COR-L47 (cell line): ENCODE measurements at places on chromosomes 5 and 9.

- peak; percentile 76 for DNase-seq
Measured at GRCh38 chr9:104091708-104092107, 2.4 kb upstream of the SMC2 start.

DNA sequence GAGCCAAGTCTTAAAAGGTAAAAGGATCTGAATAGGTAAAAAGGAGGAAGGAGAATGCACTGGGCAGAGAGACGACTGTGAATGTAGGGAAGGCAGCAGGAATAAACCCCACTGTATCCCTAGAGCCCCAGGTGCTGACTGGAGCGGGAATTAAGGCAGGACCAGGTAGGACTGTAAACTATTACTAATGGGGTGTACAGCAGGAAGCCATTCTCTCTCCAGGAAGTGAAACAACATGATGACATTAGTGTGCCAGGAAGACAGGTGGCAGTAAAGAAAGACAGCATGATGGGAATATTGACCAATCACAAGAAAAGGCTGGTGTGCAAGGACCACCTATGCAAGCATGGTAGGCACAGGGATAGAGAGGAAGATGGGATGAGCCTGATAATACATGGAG, 433.0 kb downstream of the DNAH5 start:
- no peak for DNase-seq

GRCh38 chr9:36192196-36192595, 1.5 kb downstream of the CLTA start:
- no peak for DNase-seq

- DNase-seq, result no peak
Measured at GRCh38 chr5:136655468-136655867, 290.1 kb upstream of the TRPC7 start.

DNA sequence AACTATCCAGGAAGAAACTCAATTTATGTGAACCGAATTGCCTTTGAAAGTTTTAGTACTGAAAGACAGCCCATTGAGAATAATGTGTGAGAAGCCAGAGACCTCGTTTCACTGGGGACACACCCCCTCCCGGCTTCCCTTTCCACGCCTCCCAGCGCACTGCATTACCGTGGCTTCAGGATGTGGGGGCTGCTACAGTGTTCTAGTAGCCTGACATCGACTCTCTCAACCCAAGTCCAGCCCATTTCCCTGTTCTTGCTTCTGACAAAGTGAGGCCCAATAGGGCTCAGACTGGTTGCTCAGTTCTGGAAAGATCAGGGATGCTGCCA, 3.5 kb downstream of the PAX5 start:
- DNase-seq, result no peak

GRCh38 chr5:125143011-125143410, 396.6 kb upstream of the ZNF608 start:
- DNase-seq, result no peak

DNA sequence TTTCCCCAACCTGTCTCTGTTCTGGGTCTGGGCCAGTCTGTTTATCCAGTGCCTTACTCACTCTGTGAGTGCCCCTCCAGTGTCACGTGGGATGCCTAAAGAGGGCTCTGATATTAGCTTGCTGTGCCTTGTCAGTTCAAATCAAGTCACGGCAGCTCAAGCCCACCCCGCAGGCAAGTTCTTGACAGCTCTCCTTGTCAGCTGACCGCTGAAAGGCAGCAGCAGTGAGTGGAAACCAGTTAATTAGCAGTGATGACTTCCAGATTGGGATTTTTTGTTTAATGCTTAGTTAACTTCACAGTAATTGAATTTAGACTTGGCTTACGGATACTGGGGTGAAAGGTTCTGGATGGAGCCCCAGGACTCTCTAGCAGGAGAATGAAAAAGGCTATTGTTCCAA, 210.1 kb downstream of the PSAT1 start:
- DNase-seq, result no peak

GRCh38 chr9:38299856-38300255, 92.6 kb upstream of the ALDH1B1 start:
- no peak for DNase-seq

DNA sequence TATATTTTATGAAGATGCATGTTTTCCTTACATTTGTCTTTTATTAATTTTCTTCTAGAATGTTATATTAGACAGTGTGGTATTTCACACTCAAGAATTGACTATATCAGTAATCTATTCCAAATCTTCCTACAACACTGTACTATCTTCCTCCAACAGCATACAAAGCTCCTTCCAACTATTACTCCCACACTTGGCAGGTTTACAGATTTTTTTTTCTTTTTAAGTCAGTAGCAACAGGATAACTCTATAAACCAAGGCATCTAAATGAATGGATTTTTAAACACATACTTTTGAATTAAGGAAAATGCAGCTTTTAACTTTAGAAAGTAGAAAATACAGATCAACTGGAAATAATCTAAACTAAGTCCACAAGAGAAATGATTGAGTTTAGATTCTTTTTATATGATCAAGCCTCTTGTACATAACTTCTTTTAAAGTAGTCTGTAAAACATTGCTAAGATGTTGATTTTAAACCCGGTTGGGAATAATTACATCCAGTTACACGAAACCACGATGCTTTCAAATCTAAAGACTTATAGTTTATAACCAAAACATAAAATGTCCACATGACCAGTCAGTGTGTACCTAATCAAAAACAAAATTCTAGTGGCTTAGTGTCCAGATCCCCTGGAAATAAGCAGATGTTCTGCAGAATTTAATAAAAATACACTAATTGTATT, 281.6 kb downstream of the ADAMTS6 start:
- DNase-seq, result no peak

- no peak for DNase-seq
Measured at GRCh38 chr9:98811051-98811650, 3.7 kb downstream of the GALNT12 start.

DNA sequence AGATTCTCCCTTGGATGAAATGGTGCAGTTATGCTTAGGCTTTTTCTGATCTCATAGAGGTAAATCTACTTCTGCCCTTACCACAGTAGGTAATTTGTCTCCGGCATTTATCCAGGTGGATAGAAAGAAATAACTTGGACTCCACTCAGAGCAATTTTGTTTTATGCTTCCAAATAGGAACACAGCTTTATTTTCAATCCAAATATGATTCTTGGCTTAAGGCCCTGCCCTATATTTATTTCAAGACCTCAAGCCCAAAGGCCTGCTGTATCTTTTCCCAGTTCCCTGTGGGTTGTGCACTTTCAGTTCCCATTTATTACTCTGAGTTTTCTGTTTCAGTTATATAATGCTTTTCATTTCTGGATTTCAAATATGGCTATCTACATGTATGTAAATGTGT, 274.2 kb upstream of the SMC2 start:
- no peak for DNase-seq

DNA sequence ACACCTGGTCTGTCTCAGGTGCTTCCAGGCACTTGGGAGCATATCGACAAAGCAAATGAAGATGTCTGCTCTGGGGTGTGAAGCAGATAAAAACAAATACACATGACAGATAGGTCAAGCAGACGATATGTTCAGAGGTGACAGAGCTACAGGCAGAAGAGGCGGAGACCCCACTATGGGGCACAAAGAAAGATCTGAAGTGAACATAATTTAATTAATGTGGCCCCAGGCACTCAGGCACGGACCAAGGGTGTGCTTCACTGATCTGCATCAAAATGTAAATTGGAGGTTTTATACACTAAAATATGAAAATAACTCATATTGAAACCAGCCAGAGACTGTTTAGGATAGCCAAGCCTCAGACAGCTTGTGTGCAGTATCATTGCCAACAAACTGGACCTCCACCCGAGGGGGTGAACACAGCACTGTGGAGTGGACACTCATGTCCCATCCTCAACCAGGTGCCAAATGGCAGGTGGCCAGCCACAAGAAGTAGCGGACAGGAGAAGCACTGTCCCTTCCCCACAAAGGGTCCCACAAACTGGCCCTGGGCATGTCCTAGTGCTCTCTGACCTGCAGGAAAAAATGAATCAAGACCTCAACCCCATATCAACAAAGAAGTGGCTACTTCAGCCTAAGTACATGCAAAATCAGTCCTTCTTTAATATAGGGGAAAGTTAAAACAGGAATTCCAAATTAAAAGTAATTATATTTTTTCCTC, 29.2 kb downstream of the ROR2 start:
- DNase-seq, result no peak

DNA sequence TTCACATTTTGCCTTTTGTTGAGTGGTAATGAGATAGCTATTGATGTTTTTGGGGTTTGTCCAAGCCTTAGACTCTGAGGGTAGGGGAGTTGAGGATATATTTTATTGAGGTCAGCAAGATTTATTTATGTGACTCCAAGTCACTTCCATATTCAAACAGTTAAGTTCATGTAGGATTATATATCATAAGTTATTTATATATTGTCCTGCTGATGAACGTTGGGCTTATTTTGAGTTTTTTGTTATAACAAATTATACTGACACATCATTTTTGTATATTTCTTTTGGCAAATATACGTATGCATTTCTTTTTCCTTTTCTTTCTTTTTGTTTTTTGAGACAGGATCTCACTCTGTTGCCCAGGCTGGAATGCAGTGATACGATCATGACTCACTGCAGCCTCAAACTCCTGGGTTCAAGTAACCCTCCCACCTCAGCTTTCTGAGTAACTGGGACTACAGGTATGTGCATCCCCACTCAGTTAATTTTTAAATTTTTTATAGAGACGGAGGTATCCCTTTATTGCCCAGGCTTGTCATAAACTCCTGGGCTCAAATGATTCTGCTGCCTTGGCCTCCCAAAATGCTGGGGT, 23.5 kb upstream of the IL12B start:
- DNase-seq, result no peak
